ENCODE measurements at places on chromosomes 6 and 20.

GRCh38 chr6:156550949-156551348 is 226.2 kb upstream of the ARID1B start:
- no peak for DNase-seq

GRCh38 chr6:138349891-138350290 is 27.8 kb upstream of the SMIM28 start:
- no peak for DNase-seq

GRCh38 chr6:53134601-53135235 is 13.9 kb downstream of the GCM1 start:
- no peak for DNase-seq

DNA sequence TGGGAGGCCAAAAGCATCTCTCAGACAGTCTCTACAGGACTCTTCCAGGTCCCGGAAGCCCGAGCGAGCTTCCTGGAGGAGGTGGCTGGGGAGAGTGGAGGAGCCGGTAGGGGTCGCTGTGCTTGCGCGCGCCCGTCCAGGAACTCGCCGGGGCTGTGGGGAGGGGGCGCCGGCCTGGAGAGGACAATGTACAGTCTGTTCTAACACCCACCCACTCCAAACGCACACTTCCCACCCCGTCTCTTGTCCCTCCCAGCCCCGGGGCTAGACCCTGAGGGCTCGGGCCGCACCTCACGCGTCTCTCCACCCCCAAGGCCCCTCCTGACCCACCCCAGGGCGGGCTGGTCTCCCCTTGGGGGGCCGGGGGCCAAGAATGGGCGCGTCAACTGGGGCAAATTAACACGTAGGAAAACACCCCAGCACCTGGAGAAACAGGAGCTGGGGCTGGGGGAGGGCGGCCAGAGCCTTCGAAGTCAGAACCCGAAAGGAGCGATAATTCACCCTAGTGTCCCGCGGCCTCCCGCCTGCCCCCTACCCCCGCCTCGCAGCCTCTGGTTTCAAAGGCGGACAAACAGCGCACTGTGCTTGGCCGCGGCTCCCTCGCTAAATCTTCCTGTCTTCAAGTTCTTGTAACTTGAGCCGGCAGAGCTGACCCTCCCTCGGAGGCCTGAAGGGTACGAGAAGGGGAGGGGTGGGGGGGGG is 103.2 kb upstream of the FOXP4 start:
- DNase-seq: peak; percentile 89

DNA sequence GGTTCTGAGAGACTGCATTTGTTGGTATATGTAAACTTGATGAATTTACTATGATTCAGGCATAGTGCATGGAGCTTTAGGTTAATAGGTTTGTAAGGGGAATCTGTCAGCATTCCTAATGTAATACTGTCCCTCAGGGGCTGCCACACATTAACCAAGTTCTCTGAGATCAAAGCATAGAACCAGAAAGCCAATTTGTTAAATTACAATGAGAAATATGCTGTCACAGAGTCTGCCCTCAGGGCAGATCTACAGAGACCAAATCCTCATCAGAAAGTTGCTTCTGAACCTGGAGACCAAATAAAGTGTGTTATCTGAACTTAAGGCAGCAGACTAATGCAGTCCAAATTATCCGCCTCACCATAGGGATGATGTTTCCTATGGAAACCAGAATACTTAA is 250.8 kb upstream of the HTR1E start:
- DNase-seq: no peak

DNA sequence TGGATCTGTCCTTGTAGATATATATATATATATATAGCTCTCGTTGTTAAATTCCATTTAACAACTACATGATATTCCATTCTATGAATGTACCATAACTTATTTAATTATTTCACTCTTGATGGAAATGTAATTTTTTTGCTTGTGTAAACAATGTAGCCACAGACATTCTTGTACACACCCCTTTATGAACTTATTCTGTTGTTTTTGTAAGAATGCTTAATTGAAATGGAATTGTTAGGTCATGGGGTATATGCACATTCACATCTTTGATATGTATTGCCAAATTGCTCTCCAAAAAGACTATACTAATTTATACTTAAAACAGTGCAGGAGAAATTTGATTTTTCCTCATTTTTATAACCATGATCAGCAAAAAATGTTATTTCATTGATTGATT is 67.2 kb downstream of the MAP3K4 start:
- no peak for DNase-seq
